ENCODE measurements at places on chromosomes 2 and 18.

GRCh38 chr2:145283131-145283530 is 763.2 kb upstream of the ZEB2 start:
- no peak for DNase-seq

- no peak for DNase-seq
These were observed 75.2 kb upstream of the TSPYL6 start for GRCh38 chr2:54330926-54331835.

DNA sequence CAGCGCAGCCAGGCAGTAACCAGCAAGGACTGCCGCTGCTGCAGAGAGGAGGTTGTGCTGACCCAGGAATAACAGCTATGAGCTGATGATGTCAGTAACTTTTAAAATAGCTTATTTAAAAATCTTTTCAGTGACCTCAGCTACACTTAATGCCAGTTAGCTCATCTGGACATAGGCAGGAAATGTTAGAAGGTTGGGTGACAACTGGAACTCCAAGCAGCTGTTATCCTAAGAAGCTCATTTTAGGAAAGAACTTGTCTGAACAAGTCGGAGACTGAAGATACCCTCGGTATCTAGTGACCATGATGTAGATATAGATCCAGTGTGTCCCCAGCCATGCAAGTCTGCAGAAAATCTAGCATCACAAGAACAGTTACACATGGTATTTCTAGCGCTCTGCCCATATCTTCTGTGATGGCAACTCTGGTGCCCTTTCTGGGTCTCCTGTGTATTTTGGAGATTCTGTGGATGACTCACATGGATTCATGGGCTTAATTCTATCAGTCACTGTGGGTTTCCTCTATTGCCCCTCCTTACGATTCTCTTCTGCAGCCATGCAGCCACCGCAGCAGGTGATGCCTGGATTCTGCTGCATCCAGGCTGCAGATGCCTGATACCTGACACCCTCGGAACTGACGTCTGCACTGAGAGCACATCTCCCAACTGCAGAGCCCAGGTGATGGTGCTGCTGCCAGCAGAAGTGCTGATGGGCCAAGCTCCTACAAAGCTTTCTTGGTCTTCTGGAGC is 19.8 kb upstream of the PLEK start:
- DNase-seq = no peak

DNA sequence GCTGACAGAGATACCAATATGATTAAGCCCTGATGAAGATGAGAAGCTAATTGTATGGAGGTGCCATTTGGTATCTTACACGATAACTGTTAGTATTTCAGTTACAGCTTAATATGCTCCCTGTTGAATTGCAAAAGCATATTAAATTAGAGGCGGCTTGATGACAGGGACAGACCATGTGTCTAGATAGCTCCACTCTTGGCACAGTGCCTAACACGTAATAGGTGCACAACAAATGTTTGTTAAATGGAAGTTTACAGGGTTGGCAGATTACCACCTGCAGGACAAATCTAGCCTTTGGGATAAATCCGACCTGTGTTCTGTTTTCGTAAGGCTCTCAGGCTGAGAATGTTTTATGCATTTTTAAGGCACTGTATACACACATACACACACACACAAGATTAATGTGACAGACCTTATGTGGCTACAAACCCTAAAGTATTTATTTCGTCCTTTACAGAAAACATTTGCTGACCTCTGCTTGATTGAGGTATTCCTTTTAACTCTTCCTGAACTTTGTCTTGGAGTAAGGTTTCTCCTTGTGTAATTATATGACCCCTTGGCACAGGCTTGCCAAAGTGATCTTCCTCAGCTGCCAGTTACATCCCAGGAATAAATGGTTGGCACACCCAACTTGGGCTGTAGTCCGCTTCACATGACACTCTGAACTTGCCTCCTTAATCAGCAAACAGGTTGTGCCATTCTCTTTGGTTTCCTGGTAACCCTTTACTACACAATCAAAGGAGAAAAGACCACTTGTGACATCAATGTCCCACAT is 348.9 kb downstream of the HRH4 start:
- DNase-seq = no peak

- DNase-seq = no peak
These were observed 92.9 kb downstream of the TXNL1 start for GRCh38 chr18:56545464-56545863.

GRCh38 chr2:174035981-174036742 is 71.0 kb upstream of the SP3 start:
- DNase-seq = no peak

DNA sequence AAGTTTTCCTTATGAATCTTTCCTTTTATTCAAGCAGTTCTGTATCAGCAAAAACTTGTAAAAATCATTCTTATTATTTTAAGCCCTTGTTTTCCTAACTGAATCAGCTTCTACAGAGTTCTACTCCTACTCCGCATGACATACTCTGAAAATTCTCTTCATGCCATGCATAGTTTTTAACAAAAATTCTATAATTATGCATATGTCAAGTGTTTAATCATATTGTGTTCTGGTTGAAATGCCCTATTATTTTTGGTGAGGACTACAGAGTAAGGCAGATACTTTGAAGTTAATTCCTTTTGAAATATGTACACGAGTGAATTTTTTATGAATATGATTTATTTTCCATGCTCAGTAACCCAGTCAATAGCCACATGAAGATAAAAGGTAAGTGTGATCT is 28.8 kb downstream of the ANKRD30B start:
- DNase-seq = no peak

DNA sequence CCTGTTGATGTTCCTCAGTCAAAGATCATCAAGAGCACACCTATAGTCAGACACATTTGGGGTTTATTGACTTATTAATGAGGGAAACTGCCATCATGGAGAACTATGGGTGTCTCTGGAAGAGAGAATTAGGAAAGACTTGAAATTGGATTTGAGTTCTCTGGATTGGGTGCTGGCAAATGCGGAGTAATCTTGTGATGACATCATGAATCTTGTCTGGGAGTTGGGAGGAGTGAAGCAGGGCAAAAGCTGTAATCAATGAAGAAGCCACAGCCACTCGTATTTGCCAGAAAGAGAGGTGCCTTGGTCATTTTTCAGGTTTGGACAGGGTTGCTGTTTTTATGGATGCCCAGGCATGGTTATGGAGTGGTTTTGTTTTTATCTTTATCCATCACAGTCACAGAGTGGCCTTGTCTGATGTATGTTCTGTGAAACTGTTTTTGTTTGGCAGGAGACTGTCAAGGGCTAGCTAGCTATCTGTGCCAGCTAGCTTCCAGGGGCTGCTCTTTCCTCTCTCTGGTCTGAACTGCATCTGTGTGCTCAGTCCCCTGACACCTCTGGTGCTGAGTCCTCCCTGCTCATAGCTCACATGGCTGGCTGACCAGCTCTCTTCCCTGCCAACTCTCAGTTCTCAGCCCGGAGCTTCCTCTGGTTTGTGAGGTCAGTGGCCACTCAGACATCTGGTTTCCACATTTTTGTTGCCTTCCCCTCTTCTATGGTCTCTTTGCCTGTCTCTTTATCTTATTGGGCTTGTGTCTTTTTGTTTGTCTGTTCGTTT is 193.4 kb upstream of the RMP24 start:
- DNase-seq = no peak

- DNase-seq = no peak
These were observed 6.0 kb downstream of the MAP3K2 start for GRCh38 chr2:127381762-127382161.

DNA sequence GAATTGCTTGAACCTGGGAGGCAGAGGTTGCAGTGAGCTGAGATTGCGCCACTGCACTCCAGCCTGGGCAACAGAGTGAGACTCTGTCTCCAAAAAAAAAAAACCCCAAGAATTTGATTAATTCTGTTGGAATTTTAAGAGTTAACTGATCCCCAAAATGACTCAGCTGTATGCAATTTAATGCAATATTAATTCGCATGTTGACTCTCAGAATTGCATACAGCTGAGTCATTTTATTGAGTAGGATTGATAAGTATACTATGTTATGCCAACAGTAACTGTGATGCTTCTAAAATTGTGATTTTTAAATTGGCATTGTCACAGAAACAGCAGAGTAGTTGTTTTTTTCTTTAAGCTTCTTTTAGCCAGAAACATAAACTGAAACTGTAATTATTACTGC is 19.6 kb downstream of the MSH2 start:
- DNase-seq = peak; percentile 60

DNA sequence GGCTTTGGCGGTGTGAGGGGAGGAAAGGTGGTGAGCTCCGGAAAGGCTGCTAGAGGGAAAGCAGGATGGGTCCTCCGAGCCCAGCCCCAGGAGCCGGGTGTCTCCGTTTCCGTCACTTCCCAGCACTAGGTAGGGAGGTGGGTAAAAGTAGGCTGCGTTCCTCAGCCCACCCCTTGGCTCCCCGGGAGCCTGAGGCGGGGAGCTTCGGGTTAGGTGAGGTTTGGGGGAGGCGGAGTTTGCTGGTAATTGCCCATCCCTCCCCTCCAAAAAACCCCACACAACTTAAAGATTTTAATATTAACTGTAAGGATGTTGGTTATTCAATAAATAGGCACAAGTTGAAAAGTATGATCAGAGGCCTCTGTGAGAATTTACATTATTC is 552 bp upstream of the ATF2 start:
- DNase-seq = no peak

DNA sequence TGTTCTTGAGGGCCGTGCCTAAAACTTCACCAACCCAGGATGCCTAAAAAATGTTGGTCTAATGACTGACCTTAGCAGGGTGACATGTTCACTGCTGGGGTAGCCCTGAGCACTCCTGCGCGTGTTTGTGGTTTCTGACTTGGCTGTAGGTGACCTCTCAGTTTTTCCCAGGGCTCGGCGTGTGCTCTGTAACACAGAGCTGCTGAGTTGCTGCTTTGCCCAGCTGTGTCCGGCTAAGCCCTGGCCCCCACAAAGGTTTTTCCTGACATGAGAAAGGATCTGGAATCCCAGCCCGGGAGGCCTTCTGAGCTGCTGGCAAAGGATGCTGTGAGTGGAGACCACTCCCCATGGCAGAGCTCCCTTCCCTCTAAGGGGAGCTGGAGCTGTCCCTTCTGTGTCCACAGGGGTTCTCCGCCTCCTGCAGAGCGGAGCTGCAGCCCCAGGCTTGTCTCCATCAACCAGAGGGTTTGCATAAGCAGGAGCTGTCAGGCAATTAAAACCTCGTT is 52.7 kb downstream of the CRIM1 start:
- DNase-seq = no peak

- peak; percentile 58 for DNase-seq
These were observed 590.8 kb upstream of the CDH2 start for GRCh38 chr18:28767727-28768211.

DNA sequence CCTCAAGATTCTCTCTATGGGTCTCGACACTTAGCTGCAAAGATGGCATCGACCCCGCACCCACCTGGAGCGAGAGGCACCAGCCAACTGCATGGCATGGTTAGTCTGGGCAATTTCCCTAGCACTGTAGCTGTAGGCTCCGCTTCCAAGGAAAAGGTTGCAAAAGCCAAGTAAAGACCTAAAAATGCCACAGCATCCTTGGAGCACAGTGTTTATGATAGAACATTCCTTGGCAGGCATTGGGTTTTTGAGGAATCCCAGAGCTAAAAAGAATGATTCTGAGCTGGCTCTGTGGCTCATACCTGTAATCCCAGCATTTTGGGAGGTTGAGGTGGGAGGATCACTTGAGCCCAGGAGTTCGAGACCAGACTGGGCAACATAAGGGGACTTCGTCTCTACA is 22.9 kb downstream of the QPCT start:
- DNase-seq = no peak

DNA sequence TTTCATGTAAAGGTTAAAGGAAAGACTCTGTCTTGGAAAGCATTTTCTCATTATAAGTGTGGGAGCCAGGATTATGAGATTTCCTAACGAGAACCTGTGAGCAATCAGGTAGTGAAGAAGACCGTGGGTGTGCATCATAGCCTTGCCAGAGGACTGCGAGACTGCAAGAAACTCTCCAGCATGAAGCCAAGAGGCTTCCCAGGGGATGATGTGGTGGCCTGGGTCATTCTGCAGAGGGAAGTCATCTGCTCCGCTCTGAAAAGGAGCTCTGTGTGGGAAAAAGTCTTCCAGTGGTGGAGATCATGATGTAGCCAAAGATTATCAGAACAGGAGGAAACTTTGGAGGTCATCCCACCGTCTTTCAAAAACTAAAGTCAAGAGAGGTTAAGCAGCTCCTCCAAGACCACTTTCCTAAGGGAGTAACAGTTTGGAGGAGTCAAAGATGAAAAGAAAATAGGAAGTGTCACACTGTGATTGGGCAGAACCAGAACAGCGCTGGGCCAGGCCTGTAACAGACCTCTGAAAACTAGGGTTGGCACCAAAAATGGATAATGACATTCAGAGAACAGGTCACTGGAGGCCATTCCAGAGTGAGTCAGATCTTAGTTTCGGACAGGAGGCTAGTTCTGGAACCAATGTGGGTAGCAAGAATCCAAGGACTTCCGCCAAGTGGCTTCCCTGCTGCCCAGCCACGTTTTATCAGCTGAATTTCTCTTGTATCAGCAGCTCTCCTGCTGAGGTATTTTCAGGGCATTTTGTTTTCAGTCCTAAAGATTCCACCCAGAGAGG is 113.0 kb downstream of the LRATD1 start:
- DNase-seq = no peak

DNA sequence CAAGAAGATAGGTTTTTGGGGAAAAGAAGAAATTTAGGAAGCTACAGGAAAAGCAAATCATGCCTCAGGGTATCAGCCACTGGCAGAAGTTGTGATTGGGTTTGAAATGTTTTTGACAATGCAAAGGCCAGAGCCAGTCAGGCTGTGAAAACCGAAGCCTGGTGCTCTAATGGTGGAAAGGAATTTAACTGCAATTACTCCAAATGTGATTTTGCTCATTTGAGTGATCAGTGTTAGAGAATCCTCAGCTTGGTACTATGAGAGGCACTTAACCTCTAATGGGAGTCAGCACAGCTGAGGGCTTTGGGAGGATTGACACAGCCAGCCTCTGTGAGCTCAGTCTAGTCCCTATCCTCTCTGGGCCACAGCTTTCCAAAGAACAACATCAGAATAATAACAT is 176.5 kb downstream of the LRRTM1 start:
- DNase-seq = no peak

GRCh38 chr18:80252136-80252535 is 4.8 kb upstream of the PARD6G start:
- peak; percentile 55 for DNase-seq

- DNase-seq = no peak
These were observed 500.5 kb upstream of the RAB6C start for GRCh38 chr2:129478902-129479517.

- no peak for DNase-seq
These were observed 196.2 kb downstream of the ZNF385B start for GRCh38 chr2:179664972-179665812.
